ENCODE measurements at places on chromosomes 5 and 9.

GRCh38 chr9:32011049-32011448 is 373.4 kb upstream of the ACO1 start:
- no peak for DNase-seq

DNA sequence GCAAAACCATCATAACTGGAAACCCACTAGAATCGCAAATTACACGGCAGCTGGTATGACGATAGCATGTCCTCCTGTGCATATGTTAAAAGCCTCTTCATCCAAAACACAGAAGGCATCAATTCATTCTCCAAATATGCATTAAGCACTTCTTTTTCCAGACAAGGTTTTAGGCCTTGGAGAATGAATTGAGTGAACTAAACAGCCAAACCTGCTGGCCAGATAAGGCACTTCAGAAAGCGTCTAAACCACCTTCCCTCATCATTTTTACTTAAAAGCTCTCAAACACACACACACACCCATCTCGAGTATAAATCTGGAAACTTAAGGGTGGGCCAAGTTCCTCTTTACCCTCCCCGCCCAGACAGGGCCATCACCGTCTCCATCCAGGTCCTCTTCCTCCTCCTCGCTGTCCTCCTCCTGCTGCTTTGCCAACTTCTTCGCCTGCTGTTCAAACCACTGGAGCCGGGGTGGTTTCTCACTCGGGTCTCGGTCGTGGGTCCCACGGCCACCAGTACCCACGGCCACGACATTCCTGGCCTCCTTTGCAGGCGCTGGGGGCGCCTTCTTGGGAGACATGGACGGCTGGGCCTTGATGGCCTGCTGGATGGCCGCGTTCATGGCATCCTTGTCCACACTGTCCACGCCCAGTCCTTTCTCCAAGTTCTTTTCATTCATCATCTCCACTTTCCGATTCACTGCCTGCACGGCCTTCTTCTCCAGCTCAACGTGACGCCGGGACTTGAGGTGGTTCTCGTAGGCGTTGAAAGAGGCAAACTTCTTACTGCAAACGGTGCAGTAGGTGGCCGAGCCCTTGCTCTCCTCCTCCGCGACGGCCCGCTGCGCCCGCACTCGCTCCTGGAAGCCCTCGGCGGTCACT is 696 bp downstream of the ZNF622 start:
- no peak for DNase-seq

DNA sequence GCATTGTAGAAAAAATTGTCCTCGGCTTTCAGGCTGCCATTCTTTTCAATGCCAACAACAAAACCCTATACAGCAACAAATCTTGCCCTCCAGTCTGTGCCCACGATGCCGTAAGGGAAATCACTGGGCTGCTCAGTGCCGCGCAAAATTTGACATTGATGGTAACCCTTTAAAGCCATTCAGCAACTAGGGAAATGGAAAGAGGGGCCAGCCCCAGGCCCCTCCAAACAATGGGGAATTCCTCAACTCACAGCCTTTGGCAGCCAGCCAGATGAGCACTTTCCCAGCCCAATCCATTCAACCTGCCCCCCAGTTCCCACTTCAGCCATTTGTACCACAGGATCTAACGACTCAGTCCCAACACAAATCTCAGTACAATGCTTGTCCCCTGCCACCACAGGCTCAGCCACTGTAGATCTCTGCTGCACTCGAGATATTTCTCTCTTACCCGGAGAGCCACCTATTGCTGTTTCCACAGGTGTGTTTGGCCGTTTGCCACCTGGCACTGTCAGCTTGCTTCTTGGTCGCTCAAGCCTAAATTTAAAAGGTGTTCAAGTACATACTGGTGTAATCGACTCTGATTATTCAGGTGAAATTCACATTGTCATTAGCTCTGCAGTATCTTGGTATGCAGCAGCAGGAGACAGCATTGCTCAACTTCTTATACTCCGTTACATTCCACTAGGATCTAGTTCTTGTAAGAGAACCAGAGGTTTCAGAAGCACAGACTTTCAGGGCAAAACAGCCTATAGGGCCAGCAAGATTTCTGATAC is 103.3 kb downstream of the SYK start:
- DNase-seq = no peak

DNA sequence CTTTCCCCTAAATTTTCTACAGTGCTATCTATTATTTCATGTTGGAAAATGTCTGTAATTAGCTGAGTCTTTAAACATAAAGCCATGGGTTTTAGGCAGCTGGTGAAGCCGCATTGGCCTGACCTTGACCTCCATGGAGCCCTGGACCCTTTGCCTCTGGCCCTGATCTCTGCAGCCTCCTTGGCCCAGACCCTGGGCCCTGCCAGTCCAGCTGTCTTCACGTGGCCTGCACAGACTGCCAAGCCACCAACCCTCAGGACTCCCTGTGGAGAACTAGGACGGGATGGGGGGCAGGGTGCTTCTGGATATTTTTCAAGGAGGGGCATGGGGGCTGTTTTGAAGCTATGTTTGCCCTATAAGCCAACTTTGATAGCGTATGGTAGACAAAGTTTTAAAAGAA is 29.8 kb upstream of the PPARGC1B start:
- DNase-seq = no peak
